Tibial nerve (tissue), 4 donors: ENCODE measurements at places on chromosomes 2 and 18. TPM values are rescaled to one million over a fixed set of nuclear protein-coding genes. Genes with fewer than 3 reads are reported as not detected.

- H3K4me3 ChIP-seq: no peak overlapping the region
- no peak for DNase-seq
- H3K27ac ChIP-seq: no peak overlapping the region
- no peaks in the 10 kb centered on the region for H3K4me1 ChIP-seq
These were observed 245.7 kb downstream of the MTX2 start for GRCh38 chr2:176514805-176515500.

DNA sequence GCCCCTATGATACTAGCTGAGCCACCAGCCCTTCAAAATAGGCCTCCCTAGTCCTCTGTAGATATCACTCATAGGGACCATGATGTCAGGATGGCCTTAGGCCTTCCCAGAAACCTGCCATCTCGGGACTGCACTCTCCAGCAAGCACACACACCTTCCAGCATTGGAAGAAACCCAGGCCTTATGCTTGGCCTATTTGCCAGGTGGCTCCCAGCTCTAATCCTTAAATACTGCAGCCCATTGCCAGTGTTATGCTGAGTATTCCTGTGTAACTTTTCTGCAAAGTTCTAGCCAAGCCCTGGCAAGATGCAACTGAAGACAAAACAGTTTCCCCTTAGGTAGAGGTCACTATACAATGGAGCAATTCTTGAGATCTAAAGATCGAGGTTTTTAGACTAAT, 316.5 kb downstream of the SETBP1 start:
- no peak overlapping the region for H3K27ac ChIP-seq
- H3K4me1 ChIP-seq: no peaks in the 10 kb centered on the region
- no peaks in the 10 kb centered on the region for H3K36me3 ChIP-seq

DNA sequence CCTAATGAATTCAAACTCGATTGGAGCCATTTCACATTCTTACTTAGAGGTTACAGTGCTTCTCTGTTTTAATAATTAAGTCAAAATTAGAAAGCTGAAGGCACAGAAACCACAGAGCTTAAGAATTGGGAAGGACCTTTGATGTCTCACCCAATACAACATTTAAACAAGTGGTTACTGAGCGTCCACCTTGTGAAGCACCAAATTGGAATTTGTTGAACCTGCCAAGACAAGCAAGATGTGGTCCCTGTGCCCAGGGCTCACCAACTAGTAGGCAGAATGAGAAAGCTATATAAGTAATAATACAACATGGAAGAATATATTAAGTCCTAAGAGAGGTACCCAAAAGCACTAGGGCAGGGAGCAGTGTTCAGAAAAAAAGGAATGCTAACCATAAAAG, 64.5 kb upstream of the NPAS2 start:
- DNase-seq: no peak
- H3K4me1 ChIP-seq: no peaks in the 10 kb centered on the region
- no peak overlapping the region for H3K4me3 ChIP-seq
- no peak overlapping the region for H3K27ac ChIP-seq

DNA sequence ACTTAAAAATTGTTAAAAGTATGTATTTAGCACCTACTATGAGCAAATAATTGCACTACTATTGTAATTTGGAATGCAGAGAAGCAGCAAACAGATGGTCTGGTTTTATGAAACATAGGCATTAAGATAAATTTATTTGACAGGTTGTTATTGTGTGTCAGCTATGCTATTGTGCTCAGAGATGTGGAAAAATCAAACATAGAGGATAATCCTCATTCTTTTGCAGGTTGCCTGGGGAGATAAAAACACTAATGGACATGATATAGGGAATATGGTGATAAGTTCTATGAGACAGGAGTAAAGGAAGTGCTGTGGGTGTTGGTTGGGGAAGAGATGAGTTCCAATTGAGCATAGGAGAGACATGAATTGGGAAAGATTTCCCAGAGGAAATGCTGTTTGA, 71.3 kb downstream of the PPP1R1C start:
- no peaks in the 10 kb centered on the region for H3K36me3 ChIP-seq
- H3K4me1 ChIP-seq: no peaks in the 10 kb centered on the region
- H3K27ac ChIP-seq: no peak overlapping the region
- H3K27me3 ChIP-seq: no peaks in the 10 kb centered on the region

DNA sequence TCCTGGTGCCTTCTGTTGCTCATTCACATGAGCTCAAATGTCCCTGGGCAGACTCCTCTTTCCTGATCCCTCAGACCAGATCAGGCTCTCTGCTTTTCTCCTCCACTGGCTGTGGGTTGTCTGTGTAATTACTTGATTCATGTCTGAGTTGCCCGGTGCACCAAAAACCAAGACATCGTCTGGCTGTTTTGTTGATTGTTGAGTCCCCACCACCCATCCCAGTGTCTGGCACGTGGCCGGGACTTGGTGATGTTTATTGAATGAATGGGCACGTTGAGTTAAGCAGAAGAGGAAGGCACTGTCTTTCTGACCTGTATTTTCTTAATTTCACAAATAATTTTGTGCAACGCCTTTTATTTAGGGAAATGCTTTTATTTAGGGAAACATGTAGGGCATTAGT, 499.1 kb upstream of the HS6ST1 start:
- H3K4me1 ChIP-seq: no peaks in the 10 kb centered on the region
- no peaks in the 10 kb centered on the region for H3K27me3 ChIP-seq
- H3K4me3 ChIP-seq: no peak overlapping the region
- no peaks in the 10 kb centered on the region for H3K36me3 ChIP-seq
- no peak overlapping the region for H3K27ac ChIP-seq
- DNase-seq: no peak

DNA sequence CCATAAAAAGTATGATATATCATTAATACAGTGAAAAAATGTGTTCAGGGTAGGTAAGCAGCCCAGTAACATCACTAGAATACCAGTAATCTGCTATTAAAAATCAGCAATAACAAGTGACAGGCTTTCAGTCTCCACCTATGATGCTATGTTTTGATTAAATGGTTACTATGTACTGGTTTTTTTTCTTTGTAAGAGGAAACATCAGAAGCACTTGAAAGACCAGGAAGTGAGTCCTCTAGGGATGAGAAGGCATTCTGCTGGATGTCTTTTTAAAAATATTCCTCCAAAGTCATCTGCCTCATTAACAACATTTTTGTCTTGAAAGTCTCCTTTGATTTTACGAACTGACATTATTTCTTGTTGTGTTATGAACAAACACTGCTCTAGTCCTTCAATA, 136.0 kb upstream of the FAM98A start:
- H3K4me3 ChIP-seq: no peak overlapping the region
- no peaks in the 10 kb centered on the region for H3K36me3 ChIP-seq
- no peak overlapping the region for H3K27ac ChIP-seq
- no peaks in the 10 kb centered on the region for H3K4me1 ChIP-seq

DNA sequence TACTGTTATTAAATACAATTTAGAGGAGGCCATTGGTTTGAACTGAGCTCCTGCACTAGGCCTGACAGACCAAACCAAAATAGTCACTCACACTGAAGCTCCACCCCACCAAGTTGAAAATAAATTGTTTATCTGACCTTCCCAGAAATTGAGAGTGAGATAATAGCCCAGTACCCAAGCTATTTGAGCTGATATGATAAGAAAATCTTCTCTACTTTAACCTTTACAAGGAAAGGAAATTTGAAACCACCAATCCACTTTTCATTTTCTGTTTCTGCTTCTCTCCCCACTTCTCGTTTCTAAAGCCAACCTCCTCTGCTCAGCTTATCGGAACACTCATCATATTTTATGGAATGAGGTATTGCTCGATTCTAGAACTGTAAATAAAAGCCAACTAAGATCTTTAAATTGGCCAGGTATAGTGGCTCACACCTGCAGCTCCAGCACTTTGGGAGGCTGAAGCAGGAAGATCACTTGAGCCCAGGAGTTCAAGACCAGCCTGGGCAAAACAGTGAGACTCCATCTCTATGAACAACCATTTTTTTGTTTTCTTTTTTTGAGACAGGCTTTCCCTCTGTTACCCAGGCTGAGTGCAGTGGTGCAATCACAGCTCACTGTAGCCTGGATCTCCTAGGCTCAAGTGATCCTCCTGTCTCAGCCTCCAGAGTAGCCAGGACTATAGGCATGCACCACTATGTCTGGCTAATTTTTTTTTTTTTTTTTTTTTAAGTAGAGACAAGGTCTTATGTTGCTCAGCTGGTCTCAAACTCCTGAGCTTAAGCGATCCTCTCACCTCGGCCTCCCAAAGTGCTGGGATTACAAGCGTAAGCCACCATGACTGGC, 13.3 kb upstream of the GALM start:
- no peak overlapping the region for H3K27ac ChIP-seq
- no peak for DNase-seq
- H3K36me3 ChIP-seq: no peaks in the 10 kb centered on the region
- no peak overlapping the region for H3K4me3 ChIP-seq
- no peaks in the 10 kb centered on the region for H3K27me3 ChIP-seq
- no peaks in the 10 kb centered on the region for H3K4me1 ChIP-seq

GRCh38 chr2:221844212-221845020, 272.3 kb upstream of the EPHA4 start:
- H3K36me3 ChIP-seq: no peaks in the 10 kb centered on the region
- H3K27me3 ChIP-seq: no peaks in the 10 kb centered on the region
- H3K4me3 ChIP-seq: no peak overlapping the region
- H3K4me1 ChIP-seq: no peaks in the 10 kb centered on the region
- DNase-seq: no peak

DNA sequence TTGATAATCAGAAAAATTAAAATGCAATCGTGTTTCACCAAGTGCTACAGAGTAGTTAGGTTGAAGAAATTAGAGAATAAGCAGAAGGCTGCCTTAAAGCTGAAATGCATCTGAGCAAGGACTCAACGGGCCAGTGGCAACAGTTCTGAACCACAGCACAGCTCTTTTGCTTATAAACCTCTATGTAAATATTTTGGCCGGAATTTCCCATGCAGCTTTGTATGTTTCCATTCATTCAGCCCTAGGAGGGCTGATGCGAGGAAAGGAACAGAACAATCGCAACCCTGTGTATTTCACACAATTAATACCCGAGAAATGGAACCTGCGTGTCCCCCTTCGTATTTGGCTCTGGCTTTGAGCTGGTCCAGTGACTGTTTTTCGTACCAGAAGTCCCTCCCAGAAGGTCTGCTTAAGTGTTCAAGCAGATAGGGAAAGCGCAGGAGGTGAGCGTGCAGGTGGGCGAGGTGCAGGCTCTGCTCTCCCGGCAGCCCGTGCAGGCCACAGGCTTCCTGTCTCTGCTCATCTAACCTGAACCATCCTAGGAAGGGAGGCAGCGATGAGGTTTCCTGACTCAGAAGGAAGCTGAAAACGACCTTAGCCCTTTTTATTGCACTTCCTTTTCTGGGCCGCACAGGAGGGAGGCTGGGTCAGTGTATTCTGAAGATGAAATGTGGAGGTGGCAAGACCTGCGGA, 67.3 kb downstream of the ASB1 start:
- DNase-seq: no peak
- no peaks in the 10 kb centered on the region for H3K36me3 ChIP-seq
- no peak overlapping the region for H3K4me3 ChIP-seq
- H3K27ac ChIP-seq: no peak overlapping the region

GRCh38 chr18:35508746-35509338, 11.1 kb upstream of the INO80C start:
- H3K4me3 ChIP-seq: no peak overlapping the region
- no peaks in the 10 kb centered on the region for H3K36me3 ChIP-seq
- H3K27me3 ChIP-seq: no peaks in the 10 kb centered on the region
- DNase-seq: no peak
- no peak overlapping the region for H3K27ac ChIP-seq

- no peaks in the 10 kb centered on the region for H3K36me3 ChIP-seq
- no peak overlapping the region for H3K4me3 ChIP-seq
- DNase-seq: no peak
- H3K4me1 ChIP-seq: peaks cover 4% of the 10 kb centered on the region
- no peaks in the 10 kb centered on the region for H3K27me3 ChIP-seq
These were observed 80.7 kb downstream of the CYRIA start for GRCh38 chr2:16584824-16585540.

- no peak for DNase-seq
- H3K4me3 ChIP-seq: no peak overlapping the region
- H3K4me1 ChIP-seq: no peaks in the 10 kb centered on the region
- no peak overlapping the region for H3K27ac ChIP-seq
- H3K36me3 ChIP-seq: no peaks in the 10 kb centered on the region
These were observed 89.7 kb upstream of the ST6GAL2 start for GRCh38 chr2:106975641-106976040.

DNA sequence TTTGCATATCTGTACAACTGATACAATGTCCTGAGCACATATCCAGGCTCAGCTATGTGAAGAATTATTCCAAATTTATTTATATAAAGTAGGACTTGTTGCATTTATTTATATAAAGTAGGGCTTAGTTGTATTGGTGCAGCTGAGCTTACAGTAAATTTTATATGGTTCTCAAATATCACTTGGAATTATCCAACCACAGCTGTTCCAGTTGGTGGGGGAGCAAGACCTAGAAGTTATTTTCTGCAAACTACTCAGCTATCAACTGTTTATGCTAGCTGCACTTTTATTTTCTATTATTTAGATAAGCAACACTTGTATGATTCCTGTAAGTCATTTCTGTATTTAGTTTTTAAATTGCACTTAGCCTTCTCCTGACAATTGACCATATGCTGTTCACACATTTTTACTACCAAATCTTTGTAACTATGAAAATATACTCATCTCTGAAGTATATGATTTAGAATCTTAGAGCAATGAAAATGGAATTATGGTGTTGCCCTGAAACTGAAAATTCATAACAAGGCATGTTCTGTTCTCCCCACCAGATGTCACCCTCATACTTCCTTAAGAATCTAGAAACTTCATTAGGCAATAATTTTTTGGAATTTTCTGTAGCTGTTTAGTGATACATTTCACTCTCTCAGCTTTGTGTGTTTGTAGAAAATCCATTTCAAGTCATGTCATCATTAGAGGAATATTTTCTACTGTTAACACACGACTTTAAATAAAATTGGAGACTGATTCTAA, 157.0 kb upstream of the CBLN2 start:
- H3K27me3 ChIP-seq: no peaks in the 10 kb centered on the region
- H3K4me1 ChIP-seq: no peaks in the 10 kb centered on the region

GRCh38 chr18:46334868-46335281, 230.7 kb downstream of the HAUS1 start:
- H3K4me1 ChIP-seq: no peaks in the 10 kb centered on the region
- no peak overlapping the region for H3K27ac ChIP-seq
- no peak for DNase-seq
- H3K27me3 ChIP-seq: no peaks in the 10 kb centered on the region
- peak overlapping the region; percentile 45 for H3K4me3 ChIP-seq

GRCh38 chr2:175282300-175282699, 100.8 kb upstream of the ATP5MC3 start:
- no peaks in the 10 kb centered on the region for H3K36me3 ChIP-seq
- no peak for DNase-seq
- H3K27me3 ChIP-seq: no peaks in the 10 kb centered on the region
- H3K4me1 ChIP-seq: no peaks in the 10 kb centered on the region
- no peak overlapping the region for H3K4me3 ChIP-seq

DNA sequence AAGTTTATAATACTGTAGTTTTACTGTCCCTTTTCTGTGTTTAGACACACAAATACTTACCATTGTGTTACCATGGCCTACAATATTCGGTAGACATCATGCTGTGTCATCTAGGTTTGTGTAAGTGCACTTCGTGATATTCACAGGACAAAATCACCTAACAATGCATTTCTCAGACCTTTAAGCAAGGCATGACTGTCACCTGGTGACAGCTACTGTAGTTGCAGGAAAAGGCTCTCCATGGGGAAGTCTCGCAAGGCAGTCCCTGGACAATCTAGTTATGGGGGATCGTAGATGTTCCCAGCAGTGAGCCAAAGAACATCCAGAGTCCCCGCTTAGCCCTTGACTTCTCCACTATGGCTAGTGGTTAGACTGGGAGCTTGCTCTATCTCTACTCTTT, 73.1 kb downstream of the EIF2AK3 start:
- no peak for DNase-seq
- peaks cover 6% of the 10 kb centered on the region for H3K36me3 ChIP-seq
- no peaks in the 10 kb centered on the region for H3K4me1 ChIP-seq

The SLC14A1 gene
- 0.60 TPM for total RNA-seq

The SH3BP4 gene
- total RNA-seq: 31.8 TPM

The TMEM237 gene
- 23.7 TPM for total RNA-seq

The IL1RL2 gene
- total RNA-seq: not detected

The AQP12A gene
- total RNA-seq: not detected

The DNER gene
- 6.7 TPM for total RNA-seq

The GALNT14 gene
- total RNA-seq: not detected

The PER2 gene
- total RNA-seq: 9.6 TPM

The APOB gene
- total RNA-seq: 3.7 TPM
